GM03348 (cell line): ENCODE measurements at places on chromosomes 6 and 20.

DNA sequence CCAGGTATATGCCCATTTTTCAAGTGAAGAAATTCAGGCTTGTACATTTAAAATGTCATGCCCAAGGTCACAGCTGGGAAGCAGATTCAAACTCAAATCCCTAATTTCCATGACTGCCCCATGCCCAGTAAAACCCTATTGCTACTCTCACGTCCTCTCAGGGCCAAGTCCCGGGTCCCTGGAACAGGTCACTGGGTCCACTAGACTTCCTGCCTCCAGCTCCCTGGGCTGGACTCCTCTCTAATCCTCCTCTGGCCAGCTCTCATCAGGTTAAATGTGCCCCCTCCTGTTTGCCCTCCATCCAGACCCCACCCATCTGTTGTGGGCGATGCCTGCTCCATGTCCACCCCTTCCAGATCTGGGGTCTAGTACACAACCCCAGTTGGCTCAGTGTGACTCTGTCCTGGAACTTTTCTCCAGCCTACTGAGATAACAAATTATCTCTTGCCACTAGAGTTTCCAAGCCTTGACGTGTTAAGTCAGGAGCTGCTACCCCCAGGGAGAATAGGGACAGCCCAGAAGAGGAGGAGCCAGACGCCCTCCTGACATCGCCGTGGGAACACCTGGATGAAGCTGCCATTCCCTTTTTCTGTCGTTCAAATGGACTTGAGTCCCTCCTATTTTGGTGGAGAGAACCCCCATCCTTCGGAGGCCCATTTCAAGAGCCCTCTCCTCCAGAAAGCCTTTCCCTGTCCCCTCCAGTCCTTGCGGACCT is 3.7 kb upstream of the SPDEF start:
- no peak for DNase-seq

- no peak for DNase-seq
These were observed 196.5 kb downstream of the SLC24A3 start for GRCh38 chr20:19408971-19409370.

GRCh38 chr6:307065-307814 is 15.0 kb downstream of the DUSP22 start:
- DNase-seq, result no peak

- no peak for DNase-seq
These were observed 11.3 kb downstream of the MBOAT1 start for GRCh38 chr6:20200761-20201630.

DNA sequence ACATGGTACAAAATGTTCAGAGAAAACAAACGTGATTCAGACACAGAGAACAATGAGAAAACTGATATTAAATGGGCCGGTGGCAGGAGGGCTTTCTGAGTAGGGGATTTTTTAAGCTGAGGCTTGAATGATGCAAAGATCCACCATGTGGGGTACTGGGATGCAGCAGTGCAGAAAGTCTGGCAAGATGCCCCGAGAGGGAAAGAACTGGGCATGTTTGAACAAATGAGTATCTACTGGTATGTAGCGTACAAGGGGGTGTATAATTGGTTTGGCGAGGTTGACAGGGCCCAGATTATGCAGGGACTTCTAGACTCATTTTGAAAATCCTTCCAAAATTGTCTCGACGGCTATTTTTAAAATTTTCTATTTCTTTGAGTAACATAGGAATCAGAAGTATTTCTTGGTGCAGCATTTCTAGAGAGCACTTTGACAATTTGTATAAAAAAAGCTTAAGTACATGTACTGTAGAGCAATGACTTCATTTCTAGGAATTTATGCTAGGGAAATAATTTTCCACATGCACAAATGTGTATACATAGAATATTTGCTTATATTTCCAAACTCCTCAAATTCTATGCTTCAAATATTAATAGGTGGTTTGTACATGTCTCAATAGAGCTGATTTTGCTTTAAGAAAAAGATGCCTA is 119.6 kb upstream of the DOK5 start:
- no peak for DNase-seq

DNA sequence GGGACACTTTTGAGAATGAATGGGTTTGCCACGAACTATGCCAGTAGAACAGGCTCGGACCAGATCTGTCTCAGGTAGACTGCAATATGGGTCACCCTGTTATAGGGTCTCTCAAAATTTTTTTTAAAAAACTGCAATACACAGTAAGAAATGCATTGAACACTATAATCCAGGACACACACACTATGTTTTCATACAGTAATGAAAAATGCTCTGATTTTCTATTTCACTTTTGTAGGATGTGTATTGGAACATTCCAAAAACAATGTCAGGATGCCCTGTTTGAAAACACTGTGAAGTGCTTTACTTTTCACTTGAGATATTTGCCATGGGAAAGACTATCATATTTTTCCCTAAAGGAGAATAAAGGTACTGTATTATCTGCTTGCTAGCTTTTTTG is 25.1 kb downstream of the PARD6B start:
- DNase-seq, result no peak

GRCh38 chr6:169409742-169410312 is 156.2 kb upstream of the THBS2 start:
- DNase-seq, result peak; percentile 41
